ENCODE measurements at places on chromosomes 6 and 20.

- no peak for DNase-seq
Measured at GRCh38 chr6:119552021-119552420, 202.5 kb upstream of the MAN1A1 start.

- no peak for DNase-seq
Measured at GRCh38 chr6:7647504-7647903, 57.5 kb downstream of the SNRNP48 start.

DNA sequence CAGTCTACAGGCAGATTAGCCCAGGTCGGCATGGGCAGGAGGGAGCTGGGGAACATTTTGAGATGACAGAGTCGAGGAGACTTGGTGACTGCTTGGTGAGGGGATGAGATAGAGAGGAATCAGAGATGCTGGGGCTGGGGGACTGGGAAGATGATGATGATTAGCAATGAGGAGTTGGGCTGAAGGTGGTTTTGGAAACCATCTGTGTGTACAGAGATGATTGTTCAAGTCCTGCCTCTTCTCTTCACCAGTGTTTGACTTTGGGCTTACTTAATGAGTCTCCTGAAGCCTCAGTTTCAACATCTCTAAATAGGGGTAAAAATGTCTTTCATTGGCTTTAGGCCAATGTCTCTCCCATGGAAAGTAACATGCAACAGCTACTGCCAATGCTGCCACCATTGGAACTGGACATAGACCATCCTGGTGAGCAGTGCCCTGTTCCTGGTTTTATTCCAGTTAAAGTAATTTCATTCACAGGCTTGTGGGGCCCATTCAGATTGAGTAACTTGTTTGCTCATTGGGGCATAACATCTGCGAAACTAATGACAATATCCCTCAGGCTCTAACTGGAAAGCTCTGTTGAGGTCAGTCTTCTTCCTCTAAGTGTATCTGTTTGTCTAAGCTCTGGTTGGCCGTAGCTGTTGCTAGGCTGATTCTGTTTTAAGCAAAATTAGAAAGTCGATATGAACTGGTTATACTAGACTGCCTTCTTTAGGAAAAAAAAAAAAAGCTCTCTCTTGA lies 99.1 kb downstream of the ARMC2 start:
- peak; percentile 88 for DNase-seq

DNA sequence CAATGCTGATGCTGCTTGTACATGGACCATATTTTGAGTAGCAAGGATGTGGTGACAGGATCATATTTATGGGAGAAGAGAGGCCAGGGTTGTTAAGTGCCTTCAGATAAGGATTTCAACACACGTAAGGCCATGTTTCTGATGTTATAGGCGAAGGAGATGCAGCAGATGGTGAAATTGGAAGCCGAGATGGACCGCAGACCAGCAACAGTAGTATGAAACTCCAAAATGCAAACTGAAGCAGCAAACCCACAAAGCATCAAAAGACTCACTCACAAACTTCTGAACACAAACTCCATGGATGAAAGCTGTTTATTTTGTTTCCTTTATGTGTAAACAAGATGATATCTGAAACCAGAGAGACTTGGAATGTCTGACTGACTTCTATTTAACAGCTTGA lies 35.6 kb upstream of the LAMP5 start:
- DNase-seq, result no peak

GRCh38 chr6:11294228-11294627 lies 61.8 kb upstream of the NEDD9 start:
- no peak for DNase-seq
